ENCODE measurements at places on chromosomes 13 and 19.

DNA sequence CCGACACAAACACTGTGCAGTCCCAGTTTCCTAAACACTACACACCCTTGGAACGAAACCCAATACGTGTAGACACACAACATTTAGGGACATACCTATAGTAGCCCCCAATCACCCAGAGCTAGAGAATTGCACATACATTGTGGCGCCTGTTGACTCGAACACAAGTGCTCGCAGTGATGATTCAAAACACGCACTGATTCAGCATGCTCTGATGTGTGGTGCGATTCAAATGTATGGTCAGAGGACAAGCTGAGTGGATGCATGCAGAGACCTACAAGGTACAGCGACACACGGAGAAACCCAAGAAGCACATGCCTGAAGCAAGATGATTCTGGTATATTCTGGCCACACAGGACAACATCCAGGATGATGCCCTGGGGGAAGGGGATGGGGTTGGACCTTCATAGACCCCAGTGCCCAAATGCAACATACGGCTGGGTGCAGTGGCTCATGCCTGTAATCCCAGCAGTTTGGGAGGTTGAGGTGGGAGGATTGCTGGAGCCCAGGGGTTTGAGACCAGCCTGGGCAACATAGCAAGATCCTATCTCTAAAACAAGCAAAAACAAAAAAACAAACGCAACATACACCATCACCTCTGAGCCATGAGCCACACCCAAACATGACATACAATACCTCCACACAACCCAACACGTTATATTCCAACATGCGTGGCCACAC is 997 bp upstream of the KCNN4 start:
- no peak for DNase-seq

GRCh38 chr13:42041684-42042035 is 6.8 kb upstream of the DGKH start:
- DNase-seq: no peak

DNA sequence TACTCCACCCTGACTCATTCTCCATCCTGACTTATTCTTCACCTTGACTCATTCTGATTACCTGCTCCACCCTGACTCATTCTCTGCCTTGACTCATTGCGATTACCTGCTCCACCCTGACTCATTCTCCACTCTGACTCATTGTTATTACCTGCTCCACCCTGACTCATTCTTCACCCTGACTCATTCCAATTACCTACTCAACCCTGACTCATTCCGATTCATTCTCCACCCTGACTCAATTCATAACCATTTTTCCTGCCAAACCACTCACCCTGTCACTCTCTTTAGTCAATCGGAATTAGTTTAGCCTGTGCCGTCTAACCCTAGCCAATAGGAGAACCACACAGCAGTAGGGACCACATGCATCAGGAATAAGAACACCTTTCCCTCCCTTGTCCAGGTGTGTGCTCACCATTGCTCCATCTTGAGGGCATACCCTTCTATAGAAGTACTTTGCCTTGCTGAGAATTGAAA is 1227.4 kb upstream of the PCDH20 start:
- no peak for DNase-seq

DNA sequence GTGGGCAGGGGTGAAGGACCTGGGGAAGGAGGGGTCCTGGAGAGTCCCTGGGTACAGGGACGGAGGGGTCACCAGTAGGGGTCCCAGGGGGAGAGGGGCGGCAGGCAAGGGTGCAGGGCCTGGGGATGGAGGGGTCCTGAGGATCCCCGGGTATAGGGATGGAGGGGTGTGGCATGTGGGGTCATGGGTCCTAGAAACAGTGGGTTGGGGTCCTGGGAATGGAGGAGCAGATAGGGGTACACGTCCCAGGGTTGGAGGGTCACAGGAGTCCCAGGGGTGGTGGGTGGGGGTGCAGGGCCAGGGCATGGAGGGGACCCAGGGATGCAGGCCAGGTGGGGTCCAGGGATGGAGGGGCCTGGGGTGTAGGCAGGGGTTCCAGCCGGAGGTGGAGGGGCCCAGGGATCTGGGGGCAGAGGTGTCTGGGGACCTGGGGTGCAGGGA is 1.4 kb downstream of the BTBD2 start:
- no peak for DNase-seq

DNA sequence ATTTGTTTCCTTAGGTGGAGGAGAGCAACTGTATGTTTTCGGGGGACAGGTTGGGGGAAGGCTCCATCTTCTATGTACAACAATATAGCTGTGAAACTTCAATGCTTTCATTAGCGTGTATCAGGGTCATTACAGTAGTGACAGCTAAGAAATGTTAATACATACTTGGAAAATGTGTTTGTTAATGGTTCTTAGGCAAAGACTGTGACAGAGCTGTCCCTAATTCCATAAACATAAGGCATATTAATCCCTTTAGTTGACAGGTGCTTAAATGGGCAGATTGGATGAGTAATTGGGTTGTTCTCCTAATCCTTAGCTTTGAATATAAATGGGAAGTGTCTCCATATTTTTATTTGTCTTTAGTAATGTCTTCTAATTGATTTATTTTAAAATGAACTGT is 313.7 kb downstream of the HS6ST3 start:
- no peak for DNase-seq

DNA sequence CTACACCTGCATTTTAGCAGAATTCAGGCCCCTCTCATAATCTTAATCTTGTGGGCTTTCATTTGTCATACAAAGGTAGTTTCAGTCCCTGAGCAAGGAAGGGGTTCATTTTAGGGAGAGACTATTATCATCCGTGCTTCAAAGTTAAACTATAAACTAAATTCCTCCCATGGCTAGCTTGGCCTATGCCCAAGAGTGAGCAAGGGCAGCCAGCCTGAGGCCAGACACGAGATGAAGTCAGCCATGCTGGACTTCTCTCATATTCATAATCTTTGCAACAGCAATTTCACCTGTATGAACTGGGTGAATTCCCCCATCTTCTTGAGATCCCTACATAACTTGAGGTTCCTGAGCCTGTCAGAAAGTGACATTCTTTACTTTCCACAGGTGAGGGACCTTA is 13.0 kb downstream of the ERICH4 start:
- no peak for DNase-seq

DNA sequence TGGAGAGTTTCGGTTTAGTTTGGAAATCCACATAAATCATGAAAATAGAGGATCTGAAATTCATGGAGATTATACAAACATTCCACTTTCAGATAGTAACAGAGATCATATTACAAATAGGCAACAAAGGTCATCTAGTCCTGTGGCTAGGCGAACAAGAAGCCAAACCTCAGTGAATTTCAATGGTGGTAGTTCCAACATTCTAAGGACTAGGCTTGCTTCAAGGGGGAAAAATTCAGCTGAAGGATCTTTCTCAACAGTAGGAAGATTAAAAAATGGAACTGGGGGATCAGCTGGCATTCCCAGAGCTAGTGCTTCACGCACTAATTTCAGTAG is 47.0 kb downstream of the FOXO1 start:
- DNase-seq: no peak

- DNase-seq: no peak
These were observed 15.4 kb upstream of the NOP53 start for GRCh38 chr19:47729799-47730520.

GRCh38 chr13:51697855-51698254 is 106.1 kb downstream of the DHRS12 start:
- DNase-seq: no peak

DNA sequence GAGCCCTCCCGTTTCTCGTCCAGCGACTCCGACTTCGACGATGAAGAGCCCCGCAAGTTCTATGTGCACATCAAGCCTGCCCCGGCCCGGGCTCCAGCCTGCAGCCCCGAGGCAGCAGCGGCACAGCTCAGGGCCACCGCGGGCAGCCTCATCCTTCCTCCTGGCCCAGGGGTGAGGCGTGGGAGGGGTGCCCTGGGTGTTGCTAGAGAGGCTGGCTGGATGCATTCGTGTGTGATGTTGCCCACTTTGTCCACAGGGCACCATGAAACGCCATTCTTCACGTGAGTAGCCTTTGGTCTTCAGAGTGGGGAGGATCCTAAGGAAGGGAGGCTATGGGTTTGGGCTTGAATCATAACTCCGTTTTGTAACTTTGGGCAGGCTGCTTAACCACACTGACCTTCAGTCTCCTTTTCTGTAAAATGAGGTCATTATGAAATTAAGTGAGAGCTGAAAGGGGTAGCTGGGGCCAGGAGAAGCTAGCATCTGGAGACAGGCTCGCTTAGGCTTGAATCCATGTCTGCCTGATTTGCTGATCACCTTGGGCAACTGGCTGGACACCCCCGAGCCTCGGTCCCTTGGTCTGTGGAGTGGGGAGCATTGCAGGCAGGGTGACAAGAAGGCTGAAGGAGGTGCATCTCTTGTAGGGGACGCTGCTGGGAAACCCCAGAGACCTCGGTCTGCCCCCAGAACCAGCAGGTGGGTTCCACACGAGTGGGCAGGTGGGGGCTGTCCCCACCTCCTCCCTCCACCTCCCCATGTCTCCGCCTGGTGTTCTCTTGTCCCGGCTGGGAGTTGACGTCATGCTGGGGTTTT is 18.7 kb upstream of the B3GNT3 start:
- no peak for DNase-seq

DNA sequence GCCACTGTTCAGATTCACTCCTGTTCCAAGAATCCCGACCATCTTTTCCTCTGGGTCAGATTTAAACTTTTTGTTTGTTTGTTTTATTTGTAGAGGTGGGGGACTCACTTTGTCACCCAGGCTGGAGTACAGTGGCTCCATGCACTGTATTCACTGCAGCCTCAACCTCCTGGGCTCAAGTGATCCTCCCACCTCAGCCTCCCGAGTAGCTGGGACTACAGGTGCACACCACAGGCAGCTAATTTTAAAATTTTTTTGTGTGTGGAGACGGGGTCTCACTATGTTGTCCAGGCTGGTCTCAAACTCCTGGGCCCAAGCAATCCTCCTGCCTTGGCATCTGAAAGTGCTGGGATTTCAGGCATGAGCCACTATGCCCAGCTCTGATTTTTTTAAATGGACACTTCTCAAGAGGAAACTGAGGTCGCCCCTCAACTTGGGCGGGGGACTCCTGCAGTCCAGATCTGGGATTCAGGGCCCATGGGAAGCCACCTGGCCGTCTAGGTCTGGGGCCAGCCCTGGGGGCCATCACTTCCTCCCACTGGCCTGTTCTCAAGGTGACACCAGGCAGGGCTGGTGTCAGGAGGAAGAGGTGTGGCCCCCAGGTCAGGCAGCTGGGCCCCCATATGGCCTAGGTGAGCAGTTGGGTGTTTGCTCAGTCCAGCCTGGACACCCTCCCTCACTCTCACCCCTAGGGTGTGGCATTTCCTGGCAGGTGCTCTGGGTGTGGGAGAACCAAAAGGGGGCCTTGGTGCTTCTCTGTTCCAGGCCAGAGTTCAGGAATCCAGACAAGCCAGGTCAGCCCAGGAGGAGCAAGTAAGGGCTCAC is 1.3 kb downstream of the B3GNT3 start:
- DNase-seq: no peak

DNA sequence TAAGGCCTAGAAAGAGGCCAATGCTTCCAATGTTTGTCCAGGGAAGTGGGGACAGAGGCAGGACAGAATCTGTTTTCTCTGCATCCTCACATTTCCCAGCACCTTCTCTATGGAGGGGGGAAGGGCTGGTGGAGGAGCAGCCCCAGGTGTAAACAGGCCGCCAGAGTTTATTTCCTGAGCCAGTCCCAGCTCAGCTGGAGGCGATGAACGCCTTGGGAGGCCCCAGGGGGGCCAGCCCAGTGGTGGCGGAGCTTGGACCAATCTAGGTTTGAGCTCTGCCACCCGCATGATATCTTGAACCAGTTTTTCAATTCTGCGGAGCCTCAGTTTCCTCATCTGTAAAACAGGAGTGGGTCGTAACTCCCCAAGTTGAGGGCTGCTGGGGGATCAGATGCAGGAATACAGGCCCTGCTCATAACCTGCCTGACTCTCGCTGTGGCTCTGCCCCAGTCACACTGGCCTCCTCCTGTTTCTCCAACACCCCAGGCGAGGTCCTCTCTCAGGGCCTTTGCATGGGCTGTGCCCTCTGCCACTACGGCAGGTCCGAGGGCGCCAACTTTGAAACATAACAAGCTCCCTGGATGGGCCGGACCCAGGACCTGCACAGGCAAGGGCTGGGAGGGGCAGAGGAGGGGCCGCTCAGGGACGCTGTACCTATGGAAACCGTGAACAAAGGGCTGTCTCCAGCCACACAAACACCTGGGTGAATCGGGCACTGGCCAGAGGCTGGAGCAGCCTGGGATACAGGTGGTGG is 1.1 kb downstream of the TNFAIP8L1 start:
- DNase-seq: no peak

DNA sequence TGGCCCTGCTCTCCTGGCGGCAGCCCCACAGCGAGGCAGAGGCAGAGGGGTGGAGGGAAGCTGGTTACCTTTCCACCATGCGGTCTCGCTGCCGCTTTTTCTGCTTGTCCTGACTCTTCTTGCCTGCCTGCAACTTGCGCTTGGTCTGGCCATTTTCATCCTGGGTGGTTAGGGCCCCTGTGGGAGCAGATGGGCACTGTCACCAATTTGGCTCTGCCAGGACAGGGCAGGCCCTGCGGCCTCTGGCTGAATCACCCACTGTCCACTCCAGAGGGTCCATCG is 19.6 kb upstream of the AKAP8 start:
- no peak for DNase-seq

GRCh38 chr13:113304121-113304520 is 7.1 kb downstream of the LAMP1 start:
- DNase-seq: no peak
